ENCODE measurements at places on chromosomes 6 and 20.

DNA sequence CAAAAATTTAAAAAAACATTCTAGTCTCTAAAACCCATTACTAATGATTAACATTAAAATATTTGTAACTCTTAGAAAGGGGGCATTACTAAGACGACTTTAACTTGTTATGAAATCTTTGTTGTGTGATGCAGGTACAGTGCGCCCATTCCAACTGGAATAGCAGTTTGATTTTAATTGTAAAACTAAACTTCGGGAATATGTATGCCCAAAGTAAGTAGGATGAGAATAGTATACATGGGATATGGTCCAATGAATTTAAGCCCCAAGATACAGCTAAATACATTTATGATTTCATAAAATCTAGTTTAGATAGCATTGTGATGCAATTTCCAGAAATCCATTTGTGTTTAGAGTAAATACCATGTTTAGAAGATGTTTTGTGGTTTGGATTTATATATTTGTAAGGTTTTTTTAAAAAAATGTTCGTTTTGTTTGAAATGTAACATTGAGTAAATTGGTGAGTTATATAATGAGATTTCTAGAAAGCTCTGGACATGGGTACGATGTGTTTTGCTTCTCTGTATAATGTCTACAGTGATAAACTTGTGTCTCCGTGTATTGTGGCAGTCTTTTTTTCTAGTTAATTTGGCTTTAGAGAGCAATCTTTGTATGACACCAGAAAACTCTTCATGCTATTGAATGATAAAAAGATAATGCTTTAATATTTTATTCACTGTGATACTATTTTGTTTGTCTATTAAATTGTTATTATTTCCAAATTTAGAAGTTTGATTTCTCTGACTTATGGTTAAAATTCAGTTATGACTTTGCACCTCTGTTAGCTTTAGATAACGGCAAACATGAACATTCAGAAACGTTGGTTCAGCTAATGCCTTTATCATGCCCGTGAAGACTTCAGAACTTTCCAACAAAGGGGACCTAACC, 54.8 kb downstream of the RNF182 start:
- DNase-seq, result no peak

DNA sequence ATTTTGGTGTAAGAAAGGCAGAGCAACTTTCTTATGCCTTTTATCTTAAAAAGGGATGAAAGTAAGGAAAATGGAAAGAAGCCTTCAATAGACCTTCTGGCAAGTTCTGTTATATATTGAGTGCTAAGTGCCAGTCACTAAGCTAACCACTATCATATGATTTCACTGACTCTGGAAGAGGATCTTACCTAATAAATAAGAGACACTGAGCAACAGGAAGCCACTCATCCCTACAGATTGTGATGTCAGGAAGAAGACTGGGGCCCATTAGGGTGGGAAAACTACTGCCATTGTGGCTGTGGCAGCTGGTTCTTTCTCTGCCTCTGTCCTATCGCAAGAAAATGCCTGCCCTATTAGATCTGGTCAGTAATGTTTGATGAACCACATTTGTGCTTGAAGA, 89.6 kb downstream of the AIG1 start:
- no peak for DNase-seq

- no peak for DNase-seq
Measured at GRCh38 chr6:105810105-105810921, 275.8 kb upstream of the PRDM1 start.

- DNase-seq, result peak; percentile 65
Measured at GRCh38 chr6:38404355-38404754, 235.4 kb downstream of the BTBD9 start.

DNA sequence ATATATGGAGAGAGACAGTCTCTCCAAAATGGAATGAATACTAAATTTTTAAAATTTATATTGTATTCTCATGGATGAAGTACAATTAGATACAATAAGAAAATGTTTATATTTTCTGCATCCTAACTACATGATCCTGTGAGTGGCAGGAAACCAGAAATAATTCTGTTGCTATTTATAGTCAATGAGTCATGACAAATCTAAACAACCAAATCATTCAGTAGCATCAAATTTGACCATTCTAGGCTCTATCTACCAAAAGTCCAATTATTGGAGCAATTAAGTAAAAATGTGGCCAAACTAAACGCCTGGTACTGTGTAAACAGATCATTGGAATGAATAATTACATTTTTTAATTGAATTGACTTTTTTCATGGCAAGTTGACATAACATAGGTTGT, 959.8 kb downstream of the EPHA7 start:
- no peak for DNase-seq
